Activated CD8-positive, alpha-beta T cell treated with anti-CD3 and anti-CD28 coated beads, Interleukin-2, amount 10 ng/mL, durations not matched to agents 7 days and 5 days (primary cell): ENCODE measurements at places on chromosomes 6 and 20. TPM values are rescaled to one million over a fixed set of nuclear protein-coding genes. Genes with fewer than 3 reads are reported as not detected.

The FAM209B gene
- 0.45 TPM for total RNA-seq

The PI3 gene
- not detected for total RNA-seq

The KIF6 gene
- total RNA-seq, result not detected

The SCGN gene
- total RNA-seq, result not detected

GRCh38 chr6:149211046-149211571 is 106.4 kb upstream of the TAB2 start:
- H3K4me1 ChIP-seq, result peaks cover 5% of the 10 kb centered on the region
- peak overlapping the region; percentile 42 for H3K4me3 ChIP-seq
- H3K36me3 ChIP-seq, result peaks cover 20% of the 10 kb centered on the region

DNA sequence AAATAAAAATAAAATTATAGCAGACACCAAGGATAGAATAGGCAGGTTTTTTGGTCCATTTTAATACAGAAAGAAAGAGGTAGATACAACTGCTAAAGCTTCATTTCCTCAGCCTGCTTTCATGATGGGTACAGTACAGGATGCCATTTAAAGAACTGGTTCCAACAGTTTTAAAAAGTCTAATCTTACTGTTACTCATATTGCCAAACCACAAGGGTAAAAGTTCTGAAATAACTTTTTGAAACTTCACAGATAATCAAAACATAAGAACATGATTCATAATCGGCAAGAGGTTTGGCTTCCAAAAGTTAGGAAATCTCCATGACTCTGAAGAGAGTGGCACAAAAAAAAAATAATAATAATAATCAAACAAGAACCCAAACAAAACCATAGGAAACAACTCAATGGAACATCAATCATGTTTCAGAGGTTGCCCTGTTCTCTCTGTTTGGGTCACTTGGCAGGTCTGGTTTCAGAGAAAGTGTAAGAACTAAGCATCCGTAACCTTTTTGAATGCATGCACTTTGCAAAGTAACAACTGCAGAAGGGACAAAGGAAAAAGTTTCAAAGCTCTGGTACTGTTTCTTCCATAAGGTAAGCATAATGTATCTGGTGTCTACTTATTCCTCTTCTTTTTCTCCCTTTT is 79.7 kb downstream of the SMLR1 start:
- H3K4me1 ChIP-seq, result no peaks in the 10 kb centered on the region
- H3K36me3 ChIP-seq, result peaks cover 2% of the 10 kb centered on the region
- H3K27me3 ChIP-seq, result no peaks in the 10 kb centered on the region
- H3K27ac ChIP-seq, result no peak overlapping the region
- H3K4me3 ChIP-seq, result no peak overlapping the region
- no peak for DNase-seq

DNA sequence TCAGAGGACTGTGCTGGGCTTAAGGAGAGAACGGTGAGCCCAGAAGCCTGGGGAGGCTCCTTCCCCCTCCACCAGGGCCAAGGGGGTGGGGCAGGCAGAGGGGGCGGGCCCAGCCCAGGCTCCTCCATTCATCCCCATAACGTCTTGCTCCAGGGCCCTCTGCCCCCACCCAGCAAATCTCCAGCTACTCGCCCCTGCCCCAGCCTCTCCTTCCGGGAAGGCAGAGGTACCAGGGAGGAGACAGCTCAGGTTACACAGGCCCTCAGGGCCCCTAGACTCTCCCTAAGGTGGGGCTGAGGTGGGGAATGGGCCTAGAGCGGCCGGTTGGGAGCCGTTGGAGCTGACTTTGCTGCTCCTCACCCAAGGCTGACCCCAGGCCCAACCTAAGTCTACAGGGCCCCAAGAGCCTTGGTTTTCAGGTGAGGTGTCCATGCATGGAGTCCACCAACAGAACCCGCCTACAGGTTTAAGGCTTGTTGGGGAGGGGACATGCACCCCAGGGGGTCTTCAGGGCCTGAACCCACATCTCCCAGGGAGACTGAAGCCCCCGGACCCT is 1.2 kb downstream of the LAMA5 start:
- peaks cover 14% of the 10 kb centered on the region for H3K27me3 ChIP-seq
- H3K4me1 ChIP-seq, result peaks cover 2% of the 10 kb centered on the region

DNA sequence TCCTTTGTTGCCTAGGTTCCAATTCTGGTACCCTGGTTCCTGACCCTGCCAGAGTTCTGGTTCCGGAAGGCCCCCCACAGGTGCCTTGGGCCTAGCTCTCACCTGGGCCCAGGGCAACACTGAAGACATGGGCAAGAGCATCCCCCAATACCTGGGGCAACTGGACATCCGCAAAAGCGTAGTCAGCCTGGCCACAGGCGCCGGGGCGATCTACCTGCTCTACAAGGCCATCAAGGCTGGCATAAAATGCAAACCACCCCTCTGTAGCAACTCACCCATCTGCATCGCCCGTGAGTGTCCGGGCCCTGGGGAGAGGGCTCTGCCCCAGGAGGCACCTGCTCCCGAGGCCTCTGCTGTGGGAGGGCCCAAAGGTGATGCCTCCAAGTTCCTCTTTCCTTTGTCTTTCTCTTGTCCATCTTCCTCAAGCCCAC is at the start of gene ARMC12:
Gene ARMC12, plus strand, starts transcription at position 51 of the 431 bp plus-strand sequence. Its CDS starts 77 bp downstream, at position 128.
- no peak within 1 kb of the TSS for H3K4me3 ChIP-seq
- H3K36me3 ChIP-seq, result no peaks in the 10 kb centered on the region
- peaks cover 44% of the 10 kb centered on the region for H3K4me1 ChIP-seq
- H3K27me3 ChIP-seq, result no peaks in the 10 kb centered on the region
- peak within 1 kb of the TSS; percentile 58 for H3K27ac ChIP-seq

DNA sequence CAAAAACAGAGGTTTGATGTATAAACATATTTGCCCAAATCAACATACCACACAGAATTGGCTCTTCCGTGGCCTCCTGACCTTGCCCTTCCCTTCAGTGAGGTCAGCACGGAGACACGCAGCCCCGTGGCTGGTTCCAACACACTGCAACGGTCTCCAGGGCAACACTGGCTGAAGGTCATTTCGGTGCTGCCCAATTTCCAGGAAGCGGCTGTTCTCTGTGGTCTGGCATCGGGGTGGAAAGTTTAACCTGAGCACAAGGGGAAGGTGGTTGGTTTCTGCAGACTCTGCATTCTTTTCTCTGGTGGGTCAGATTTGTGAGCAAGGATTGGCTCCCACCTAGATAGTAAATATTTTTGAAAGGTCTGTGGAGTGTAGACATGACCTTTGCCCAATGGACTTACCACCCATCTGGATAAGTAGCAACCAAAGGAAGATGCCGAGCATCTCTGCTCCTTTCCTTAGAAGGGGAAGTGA is 177.6 kb upstream of the PHACTR1 start:
- H3K27ac ChIP-seq, result no peak overlapping the region
- H3K27me3 ChIP-seq, result no peaks in the 10 kb centered on the region
- no peaks in the 10 kb centered on the region for H3K36me3 ChIP-seq
- H3K4me3 ChIP-seq, result no peak overlapping the region

DNA sequence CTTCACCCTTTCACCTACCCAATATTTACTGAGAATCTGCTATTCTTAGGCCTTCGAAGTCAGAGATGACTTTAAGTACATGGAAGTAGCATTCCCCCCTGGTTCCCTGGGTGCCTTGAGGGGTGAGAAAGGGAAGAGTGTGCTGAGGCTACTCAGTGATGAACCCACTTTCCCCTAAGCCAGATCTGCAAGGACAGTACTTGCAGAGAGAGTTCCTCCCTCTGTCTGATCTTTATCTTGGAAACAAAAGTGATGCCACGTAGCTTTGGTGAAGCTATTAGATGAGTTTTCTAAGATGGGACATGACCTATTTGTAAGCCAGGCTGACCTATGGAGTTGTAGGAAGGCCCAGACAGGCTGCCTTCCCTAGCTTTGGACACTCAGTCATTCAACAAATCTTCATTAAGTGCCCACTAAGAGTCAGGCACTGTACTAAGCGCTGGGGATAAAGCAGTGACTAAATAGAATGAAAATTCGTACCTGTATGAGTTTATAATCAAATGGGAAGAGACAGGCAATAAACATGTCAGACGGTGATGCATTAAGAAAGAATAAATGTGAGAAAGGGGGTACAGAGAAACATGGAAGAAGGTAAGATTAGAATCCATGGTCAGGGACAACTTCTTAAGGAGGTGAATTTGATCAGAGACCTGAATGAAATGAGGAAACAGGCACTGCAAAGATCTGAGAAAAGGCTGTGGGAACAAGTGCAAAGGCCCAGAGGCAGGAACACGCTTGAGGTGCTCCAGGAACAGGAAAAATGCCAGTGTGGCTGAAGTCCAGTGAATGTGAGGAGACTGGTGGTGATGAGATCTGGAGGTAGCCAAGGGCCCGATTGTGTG is 42.2 kb downstream of the BCL2L1 start:
- no peak overlapping the region for H3K4me3 ChIP-seq
- DNase-seq, result no peak
- peak overlapping the region; percentile 76 for H3K27ac ChIP-seq

DNA sequence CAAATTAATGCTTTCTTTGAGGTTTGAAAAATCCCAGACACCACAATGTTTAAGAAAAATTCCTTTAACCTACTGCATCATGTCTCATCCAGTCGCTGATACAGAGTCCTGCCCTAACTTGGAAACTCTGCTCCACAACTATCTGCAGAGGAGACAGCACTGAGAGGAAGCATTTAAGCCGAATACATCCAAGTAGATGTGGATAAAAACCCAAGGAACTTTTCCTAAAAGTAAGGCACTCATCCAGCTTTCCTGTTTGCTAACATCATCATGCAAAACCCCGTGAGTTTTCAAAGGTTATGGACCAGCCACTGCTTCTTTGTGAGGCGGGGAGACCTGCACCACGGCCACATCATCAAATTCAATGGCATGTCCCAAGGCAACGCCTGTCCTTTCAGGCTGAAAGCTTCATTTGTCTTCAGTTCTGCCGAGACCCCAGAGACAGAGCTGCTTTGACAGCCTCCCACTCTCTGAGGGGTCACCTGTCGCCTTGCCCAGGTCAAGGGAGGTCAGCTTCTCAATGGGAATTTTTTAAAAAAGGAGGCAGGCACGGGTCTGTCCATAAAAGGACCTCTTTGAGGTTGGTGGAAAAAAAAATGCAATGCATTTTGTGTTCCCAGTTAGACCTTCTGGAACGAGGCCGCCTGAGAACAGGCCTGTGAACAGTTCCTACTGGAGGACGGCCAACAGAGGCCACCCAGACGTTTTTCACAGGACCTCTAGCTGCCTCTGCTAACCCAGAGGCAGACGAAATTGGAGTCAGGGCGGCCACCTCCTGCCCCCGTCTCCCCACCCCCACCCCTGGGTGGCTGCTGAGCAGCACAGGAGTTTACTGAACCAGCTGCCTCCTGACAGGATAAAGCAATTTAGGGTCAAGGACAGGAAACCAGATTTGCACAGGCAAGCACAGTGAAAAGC is 142.5 kb upstream of the HDDC2 start:
- H3K27me3 ChIP-seq, result peaks cover 10% of the 10 kb centered on the region
- H3K4me3 ChIP-seq, result no peak overlapping the region
- H3K27ac ChIP-seq, result no peak overlapping the region

DNA sequence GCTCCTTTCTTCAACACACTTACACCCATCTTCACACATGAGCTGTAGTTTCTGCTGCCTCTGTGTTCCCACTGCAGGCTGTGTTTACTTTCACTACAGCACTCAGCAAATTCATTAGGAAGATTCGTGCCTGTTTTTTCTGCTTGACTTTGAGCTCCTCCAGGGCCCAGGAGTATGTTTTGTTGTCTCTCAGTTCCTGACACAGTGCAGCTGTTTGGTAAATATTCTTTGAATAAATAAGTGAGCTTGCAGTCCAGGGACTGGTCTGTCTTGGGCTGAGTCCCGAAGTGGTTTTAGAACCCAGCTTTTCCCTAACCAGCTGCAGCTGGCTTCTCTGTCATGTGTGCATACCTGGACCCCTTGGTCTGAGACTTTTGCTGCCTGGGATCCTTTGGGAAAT is 46.6 kb upstream of the CCN6 start:
- no peak overlapping the region for H3K4me3 ChIP-seq
- H3K27me3 ChIP-seq, result no peaks in the 10 kb centered on the region
- no peak overlapping the region for H3K27ac ChIP-seq

DNA sequence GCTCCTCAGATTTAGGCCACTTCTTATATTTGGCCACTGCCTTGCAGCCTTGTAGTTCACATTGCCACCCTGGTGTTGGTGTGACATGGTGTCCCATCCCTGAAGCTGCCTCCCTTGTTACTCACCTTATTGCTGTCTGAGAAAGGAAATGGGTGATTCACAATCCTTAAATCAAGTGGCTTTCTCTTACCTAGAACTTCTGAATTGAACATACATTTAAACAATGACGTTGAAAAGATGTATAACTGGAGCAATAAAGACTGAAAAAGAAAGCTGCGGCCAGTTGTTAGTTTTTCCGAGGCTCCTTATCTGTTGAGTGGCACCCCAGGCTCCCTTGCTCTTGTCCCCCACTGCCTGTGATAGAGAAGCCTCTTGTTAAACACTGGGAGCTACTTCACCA is 28.8 kb upstream of the GNRH2 start:
- peaks cover 34% of the 10 kb centered on the region for H3K36me3 ChIP-seq
- H3K27ac ChIP-seq, result no peak overlapping the region
- peaks cover 11% of the 10 kb centered on the region for H3K4me1 ChIP-seq

- H3K4me3 ChIP-seq, result no peak overlapping the region
- H3K36me3 ChIP-seq, result no peaks in the 10 kb centered on the region
Measured at GRCh38 chr6:9398767-9399373, 963.5 kb upstream of the SLC35B3 start.

- no peak for DNase-seq
- H3K4me3 ChIP-seq, result no peak overlapping the region
- no peak overlapping the region for H3K27ac ChIP-seq
Measured at GRCh38 chr20:62310757-62311121, 7.9 kb downstream of the ADRM1 start.
